ENCODE measurements at places on chromosomes 7 and 10. TPM values are rescaled to one million over a fixed set of nuclear protein-coding genes. Genes with fewer than 3 reads are reported as not detected.
A peak's percentile ranks its signal among the peaks of the same experiment; 100 is the strongest.

The OGDHL gene
- total RNA-seq: under 0.01 TPM

GRCh38 chr10:123241391-123242141 is 87.4 kb downstream of the BUB3 start:
- no peak for DNase-seq
- no peaks in the 10 kb centered on the region for H3K4me1 ChIP-seq
- H3K36me3 ChIP-seq: no peaks in the 10 kb centered on the region
- no peak overlapping the region for H3K4me3 ChIP-seq
- H3K27me3 ChIP-seq: no peaks in the 10 kb centered on the region
- no peak overlapping the region for H3K27ac ChIP-seq

DNA sequence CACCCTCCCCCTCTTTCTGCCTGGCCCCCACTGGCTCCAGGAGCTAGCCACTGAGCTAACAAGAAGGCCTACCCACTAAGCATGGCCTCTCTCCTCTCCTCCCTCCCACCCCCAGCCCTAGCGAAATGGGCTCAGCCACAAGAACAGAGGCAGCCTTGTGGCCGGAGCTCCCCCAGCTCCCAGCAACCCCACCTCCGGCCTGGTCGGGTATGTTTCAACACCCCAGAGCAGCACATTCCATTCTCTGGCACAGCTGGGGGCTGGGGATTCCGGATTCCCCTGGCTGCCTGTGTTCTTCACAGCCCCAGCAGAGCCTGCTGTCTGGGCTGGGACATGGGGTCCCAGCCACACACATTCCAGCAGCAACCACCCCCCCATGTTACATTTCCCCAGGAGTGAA is 9.0 kb downstream of the SFRP5 start:
- H3K27ac ChIP-seq: no peak overlapping the region
- H3K4me3 ChIP-seq: no peak overlapping the region
- peaks cover 8% of the 10 kb centered on the region for H3K36me3 ChIP-seq
- DNase-seq: peak; percentile 15

DNA sequence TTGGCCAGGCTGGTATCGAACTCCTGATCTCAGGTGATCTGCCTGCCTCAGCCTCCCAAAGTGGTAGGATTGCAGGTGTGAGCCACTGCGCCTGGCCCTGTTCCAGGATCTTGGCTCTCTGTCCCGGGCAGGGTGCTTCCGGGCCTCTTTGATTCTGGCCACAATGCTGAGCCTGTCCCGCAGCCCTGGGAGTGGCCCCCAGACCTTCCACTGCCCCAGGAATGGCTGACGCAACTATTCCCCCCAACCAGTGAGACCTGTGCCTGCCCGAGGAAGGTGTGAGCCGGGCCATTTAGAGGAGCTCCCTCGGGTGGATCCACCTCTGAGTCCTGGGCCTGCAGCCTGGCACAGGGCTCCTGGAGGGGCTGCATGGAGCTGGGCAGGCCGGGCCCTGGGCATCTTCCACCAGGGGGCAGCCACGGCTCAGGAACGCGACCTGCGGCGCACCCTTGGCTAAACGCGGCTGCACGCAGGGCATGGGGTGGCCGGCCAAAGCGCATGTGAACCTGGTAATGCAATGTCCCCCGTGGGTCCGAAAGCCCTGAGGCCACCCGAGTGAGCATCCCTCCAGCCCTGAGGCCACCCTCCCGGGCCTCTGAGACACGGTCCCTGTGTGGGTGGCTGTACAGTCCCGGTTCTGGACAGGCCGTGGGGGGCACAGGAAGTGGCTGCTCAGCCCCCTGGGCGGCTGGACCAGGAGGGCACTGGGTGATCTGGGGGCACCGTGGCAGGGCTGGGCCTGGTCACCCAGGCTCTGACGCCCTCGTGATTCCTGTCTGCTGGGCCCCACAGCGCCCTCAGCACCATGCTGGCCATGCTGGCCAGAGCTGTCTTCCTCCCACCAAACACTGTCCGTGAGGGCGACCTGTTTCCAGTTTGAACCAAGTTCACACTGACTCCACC is 24.8 kb downstream of the GRIFIN start:
- H3K4me1 ChIP-seq: no peaks in the 10 kb centered on the region
- no peak overlapping the region for H3K27ac ChIP-seq
- H3K27me3 ChIP-seq: no peaks in the 10 kb centered on the region
- DNase-seq: peak; percentile 63

The TUBB8 gene
- not detected for total RNA-seq

DNA sequence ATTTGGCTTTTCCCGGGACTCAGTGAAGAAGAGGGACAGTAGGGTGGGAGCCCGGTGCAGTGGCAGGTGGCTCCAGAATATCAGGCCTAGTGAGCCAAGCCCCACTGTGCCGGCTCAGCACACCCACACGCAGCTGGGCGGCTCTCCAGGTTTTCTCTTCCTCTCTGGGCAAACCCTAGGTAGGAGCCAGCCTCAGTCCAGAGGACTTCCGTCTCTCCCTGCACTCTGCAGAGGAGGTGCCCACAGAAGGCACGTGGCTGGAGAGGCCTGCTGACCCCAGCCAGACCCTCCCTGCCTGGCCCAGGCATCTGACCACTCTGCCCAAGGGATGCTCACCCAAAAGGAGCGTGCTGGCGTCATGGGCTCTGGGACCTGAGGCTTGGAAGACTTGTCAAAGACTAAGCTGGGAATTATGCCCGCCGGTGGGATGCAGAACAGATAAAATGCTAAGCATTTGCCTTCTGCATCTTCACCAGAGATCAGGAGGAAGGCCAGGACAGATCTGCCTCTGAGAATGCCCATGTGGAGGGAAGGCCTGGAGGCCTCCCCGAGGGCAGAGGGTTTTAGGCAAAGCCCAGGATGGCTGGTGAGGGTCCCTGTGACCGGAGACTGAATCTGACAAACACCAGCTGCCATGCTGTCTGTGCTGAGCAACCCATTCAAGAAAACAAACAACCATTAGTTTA is 40.2 kb downstream of the TCERG1L start:
- H3K4me1 ChIP-seq: no peaks in the 10 kb centered on the region
- H3K27me3 ChIP-seq: no peaks in the 10 kb centered on the region
- H3K27ac ChIP-seq: no peak overlapping the region
- H3K36me3 ChIP-seq: no peaks in the 10 kb centered on the region
- DNase-seq: no peak

GRCh38 chr7:93147363-93147762 is 822 bp downstream of the SAMD9L start:
- peak; percentile 69 for DNase-seq
- peaks cover 2% of the 10 kb centered on the region for H3K4me1 ChIP-seq
- peaks cover 5% of the 10 kb centered on the region for H3K36me3 ChIP-seq
- H3K27me3 ChIP-seq: no peaks in the 10 kb centered on the region
